ENCODE measurements at places on chromosomes 3 and 15.
A peak's percentile ranks its signal among the peaks of the same experiment; 100 is the strongest.

GRCh38 chr3:183930086-183930485 lies 45.4 kb upstream of the PARL start:
- DNase-seq, result no peak

GRCh38 chr3:167151636-167152035 lies 228.5 kb downstream of the ZBBX start:
- no peak for DNase-seq

- DNase-seq, result no peak
Observed at GRCh38 chr3:184078851-184079250, 18.0 kb upstream of the HTR3E start.

- no peak for DNase-seq
Observed at GRCh38 chr15:42144841-42145375, 11.5 kb downstream of the PLA2G4F start.

DNA sequence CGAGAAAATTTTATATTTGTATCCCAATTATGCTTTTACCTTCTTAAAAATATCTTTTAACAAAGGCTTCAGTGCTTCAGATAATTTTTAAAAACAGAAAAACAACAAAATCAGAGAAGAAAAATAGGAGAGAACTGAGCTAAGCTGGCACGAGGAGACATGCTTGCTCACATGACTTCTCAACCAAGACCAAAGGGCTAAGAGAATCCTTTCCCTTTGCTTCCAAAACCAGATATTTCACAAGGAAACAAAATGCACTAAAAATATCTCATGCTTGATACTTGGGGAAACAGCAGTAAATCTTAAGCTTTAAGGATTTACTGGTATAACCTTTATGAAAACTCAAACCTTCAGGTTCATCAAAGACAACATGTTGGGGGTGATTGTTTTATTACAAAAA lies 58.4 kb downstream of the CAPN7 start:
- no peak for DNase-seq

DNA sequence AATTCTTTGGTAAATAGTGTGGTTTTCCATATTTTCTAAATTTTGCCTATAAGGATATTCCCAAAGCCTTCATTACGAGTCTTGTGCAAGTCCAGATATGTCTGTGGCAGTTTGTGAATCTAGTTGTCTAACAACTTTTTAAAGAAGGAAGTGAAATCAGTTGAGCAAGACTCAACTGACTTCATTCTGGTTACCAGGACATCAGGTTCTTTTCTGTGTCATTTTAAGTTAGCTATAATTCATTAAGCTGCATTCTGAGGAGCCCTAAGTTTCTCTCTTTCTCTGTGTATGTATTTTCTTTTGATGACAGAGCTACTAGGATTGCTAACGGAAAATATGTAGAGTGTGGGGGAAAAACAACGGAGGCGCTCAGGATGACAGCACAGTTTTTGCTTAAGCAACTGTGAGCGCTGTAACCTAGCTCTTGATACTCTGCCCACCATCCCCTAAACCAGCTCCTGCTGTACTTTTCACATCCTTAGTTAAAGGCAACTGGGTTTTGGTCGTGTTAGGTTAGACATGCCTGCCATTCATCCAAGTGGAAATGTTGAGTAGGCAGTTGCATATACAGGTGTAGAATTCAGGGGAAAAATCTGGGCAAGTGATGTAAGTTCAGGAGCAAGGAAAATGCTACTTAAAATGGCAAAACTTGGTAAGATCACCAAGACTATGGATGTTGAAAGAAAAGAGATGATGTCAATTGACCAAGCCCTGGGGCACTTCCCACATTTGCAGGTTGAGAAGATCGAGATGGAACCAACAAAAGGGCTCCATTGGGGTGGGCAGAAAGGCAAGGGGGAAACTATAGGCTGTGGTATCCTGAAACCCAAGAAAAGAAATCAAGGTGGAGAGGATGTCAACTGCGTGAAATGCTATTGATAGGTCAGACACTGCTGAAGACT lies 9.2 kb downstream of the MFSD1 start:
- no peak for DNase-seq

- no peak for DNase-seq
Observed at GRCh38 chr3:89560568-89560967, 453.1 kb downstream of the EPHA3 start.

DNA sequence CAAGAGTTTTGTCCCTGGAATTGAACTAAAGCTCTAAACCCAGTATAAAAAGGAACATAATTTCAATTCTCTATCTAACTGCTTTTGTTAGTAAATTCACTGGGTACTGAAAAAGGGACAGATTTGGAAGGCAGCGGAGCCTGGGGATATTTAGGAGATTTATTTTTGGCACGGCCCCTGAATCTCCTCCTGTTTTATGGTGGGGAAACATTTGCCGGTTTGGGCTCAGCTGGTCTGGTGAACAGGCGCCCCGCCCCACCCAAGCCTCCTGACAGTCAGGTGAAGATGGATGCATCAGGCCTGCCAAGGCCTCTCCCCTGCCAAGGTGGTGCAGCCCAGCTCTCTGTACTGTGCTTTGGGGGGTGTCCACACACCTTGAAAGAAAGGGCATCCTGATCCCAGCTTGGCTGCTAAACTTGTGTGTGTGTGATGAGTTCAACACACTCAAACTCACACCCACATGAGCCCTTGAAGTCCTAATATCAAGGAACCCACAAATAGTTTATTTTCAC lies 46.3 kb downstream of the EBLN2 start:
- DNase-seq, result no peak

DNA sequence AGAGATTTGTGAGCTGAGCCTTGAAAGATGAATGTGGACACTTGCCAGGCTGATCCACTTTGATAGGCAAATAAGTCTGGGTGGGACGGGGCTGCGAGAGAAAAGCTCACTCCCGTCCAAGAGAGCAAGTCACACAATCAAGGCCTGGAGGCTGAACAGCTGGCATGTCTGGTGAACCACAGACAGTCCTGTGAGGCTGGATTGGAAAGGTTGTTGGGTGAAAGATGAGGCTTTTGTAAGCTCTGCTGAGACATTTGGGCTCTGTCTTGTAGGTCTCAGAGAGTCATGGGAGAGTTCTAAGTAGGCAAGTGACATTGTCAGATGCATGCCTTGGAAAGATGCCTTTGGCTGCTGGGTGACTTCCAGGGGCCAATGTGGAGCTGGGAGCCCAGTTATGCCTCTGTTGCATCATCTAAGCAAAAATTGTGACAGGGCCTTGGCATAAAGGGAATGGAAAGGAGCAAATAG lies 38.5 kb downstream of the RPLP1 start:
- no peak for DNase-seq

GRCh38 chr15:92079047-92079446 lies 225.5 kb downstream of the SLCO3A1 start:
- no peak for DNase-seq

DNA sequence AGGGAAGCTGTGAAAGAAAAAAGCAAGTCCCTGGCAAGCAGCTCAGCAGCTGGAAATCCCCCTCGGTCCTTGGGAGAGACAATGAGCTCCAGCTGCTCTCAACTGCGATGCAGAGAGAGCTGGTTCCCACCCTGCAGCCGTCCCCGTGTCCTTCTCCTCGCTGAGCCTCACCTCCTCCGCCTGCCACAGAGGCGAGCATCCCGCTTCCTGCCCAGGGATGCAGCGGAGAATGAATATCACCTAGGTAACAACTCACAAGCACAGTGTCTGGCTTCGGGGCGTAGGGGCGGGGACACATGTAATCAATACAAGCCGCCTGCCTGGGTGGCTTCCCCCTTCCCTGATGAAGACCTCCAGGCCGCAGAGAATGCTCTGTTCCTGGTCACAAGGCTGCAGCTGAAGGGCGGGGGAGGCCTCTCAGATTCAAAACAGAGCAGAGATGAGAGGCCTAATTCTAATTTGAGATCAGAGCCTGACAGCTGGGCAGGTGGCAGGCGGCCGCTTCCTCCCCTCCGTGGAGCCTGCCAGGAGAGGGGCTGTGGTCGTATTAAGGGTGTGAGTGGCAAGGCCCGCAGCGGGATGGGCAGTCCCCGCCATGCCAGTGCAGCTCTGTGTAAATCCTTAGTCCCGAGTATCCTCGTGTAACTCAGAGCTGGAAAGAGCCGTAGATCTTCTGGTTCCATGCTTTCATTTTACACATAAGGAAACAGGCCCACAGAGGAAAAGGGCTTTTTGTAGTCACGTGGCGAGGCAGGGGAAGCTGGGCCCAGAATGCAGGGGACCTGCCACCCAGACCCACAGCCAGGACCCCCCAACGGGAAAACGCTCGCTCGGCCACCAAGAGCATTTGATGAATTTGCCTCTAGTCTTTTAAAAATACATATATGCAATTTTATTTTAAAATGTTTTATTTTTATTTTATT lies 24.3 kb downstream of the ZDHHC19 start:
- no peak for DNase-seq

DNA sequence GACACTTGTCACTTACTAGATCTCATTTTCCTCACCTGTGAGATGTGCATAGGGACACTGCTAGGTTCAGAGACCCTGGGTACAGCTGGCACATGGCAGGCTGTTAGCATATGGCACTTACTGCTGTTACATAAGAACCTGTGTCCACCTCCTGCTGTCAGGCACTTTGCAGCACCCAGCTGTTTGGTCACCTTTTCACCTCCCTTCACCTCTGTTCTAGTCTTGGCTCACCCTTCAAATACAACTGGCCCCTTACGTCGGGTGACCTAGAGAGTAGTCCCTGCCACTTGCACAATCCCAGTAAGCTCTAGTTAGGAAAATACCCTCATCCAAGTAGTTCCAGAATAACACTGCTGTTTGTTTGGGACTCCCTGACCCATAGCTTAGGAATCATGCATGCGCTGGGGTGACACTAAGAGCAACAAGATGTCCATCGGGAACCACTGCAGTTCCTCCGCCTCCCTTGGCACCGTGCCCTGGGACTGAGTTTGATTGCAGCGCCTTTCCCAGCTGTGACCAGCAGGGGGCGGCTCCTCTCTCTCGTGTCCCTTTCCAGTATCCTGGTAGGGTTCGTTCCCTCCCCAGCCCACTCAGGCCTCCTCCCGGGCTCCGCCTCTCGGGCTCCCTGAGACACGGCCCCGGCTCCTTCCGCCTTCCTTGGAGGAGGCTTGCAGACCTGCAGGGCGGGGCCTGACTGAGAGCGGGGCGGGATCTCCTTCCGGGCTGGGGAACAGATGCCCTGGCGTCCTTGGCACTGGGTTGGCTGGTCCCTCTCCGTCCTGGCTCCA lies 78.6 kb downstream of the ABHD5 start:
- peak; percentile 59 for DNase-seq

DNA sequence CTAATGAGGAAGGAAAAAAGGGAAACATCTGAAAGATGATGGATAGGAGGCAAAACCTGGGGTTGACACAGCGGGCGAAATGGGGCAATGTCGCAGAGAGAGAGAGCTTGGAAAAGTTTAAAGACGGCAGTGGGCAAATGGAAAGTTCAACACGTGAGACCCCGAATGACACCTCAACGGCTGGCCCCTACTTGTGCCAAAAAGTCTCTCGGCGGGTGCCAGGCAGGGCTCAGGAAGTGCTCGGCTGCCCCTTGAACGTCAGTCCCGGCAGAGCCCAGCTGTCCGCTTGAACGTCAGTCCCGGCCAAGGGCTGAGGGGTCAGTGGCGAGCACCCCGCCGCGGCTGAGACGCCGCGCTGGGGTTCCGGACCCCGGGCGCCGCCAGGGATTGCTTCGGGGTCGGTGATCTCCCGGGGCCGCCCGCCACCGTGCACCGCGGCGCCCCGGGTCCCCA lies 658 bp downstream of the EOGT start:
- DNase-seq, result no peak

DNA sequence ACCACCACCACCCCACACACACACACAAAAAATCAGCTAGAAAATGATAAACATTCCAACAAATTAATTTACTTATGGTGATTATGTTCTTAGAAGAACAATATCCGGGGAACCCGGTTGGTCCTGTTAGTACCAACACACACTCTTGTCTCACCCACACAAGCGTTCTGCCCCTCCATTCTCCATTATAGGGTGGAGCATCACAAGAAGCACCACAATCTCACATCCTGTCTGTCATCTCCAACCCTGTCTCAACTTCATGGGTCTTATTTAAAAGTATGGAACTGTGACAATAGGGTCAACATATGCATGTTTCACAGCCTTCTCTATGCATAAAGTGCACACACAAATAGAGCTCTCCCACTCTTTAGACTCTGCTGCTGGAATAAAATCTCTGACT lies 5.6 kb downstream of the GSK3B start:
- no peak for DNase-seq

DNA sequence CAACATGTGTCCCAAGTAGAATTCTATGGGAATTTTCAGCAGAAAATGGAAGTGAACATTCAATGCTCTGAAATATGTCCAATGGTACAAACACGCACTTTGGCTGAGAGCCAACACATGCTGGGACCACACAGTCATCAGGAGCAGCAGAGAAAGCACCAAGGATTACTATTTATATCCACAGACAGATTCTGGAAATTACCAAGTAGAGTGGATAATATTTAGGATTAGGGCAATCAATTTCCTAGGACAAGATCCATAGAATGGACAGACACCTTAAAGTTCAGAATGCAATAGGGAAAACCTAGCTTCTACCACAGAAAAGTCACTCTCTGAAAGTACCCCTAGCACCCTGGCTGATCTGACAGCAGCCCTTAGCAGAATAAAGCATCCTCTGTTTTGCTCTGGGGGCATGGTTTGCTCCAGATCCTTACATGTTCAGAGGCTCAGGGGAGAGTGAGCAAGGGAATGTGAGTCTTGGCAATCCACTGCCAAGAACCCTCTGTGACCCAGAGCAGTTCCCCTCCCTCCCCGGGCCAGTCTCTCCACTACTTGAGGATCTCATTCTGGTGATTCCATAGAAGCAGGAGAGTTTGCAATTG lies 206.0 kb upstream of the WNT5A start:
- DNase-seq, result no peak

- DNase-seq, result no peak
Observed at GRCh38 chr15:95302206-95302605, 1028.3 kb upstream of the NR2F2 start.

GRCh38 chr3:171551296-171551695 lies 91.1 kb upstream of the TNIK start:
- no peak for DNase-seq

DNA sequence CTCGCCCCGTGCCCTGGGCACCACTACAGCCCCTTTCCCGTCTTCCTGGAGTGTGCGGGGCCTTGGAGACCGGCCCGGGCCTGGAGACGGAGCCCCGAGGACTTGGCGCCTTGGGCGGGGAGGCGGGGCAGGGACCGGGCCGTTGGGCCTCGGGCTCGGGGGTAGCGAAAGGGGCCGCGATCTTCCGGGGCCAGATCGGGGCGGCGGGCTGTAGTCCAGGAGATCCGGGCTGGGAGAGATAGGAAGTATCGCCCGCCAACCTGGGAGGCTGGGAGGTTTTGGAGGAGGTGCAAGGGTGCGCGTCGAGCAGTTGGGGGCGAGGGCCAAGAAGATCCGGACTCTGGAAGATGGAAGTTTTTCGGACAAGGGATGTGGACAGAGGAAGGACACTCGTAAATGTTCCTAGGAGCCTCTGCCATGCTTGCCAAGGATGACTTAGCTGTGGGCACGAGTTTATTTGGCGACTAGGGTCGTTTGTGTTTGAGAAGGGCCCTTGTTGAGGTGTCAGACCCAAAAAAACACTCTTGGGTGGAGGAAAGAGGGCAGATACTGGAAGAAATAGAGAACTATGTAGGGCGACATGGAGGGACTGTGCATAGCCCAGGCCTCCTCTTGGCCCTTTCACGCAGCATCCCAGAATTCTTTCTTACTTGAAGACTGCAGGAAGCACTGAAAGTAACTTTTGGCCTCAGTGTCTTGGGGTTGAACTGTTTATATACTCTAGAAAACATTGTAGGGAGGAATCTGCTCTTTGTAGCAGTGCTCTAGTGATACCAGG lies 712 bp downstream of the RTF1 start:
- DNase-seq, result peak; percentile 9
